Heart right ventricle (tissue), 16 donors: ENCODE measurements at places on chromosomes 5 and 9. TPM values are rescaled to one million over a fixed set of nuclear protein-coding genes. Genes with fewer than 3 reads are reported as not detected.

MARCHF11 gene
- total RNA-seq: 1.8 TPM

RAB3C gene
- total RNA-seq: 0.85 TPM

THBS4 gene
- total RNA-seq: 41.1 TPM

RNF183 gene
- not detected for total RNA-seq

PRRX2 gene
- total RNA-seq: 0.67 TPM

GRAMD2B gene
- total RNA-seq: 32.5 TPM

DCTN3 gene
- total RNA-seq: 128 TPM

RC3H2 gene
- total RNA-seq: 42.7 TPM

GMCL2 gene
- not detected for total RNA-seq

DNA sequence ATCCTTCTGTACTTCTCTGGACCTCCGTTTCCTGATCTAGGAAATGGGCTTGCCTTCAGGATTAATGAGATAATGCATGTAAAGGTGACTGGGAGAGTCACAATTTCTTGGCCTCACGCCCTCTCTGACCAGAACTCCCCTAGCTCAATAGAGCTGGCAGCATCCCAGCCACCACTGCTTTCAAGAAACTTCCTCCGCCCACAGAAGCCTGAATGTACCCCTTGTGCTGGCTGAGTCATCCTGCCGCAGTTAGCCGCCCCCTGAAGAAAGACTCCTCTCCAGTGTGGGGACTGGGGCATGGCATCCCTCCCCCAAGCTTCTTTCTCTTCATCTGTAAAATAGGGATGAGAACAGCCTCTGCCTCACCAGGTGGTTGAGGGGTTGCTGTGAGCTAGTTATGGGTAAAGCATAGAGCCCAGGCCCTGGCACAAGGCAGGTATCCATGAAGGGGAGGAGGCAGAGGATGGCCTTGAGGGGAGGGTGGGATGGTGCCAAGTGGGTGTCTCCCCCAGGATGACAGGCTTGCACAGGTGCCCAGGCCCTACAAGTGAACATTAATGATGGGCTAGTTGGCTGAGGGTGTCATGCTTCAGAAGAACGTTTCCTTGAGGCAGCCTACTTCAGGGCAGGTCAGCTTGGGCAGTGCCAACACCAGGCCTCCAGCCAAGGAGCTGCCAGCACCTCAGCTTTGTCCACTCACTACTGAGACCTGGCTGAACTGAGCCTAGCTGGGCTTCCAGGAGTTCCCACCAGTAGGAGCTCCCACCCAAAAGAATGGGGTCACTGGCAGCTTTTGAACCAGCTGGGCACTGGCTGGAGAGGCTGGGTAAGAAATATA is 3.4 kb downstream of the PDLIM4 start:
- H3K4me3 ChIP-seq: no peak overlapping the region
- H3K27me3 ChIP-seq: no peaks in the 10 kb centered on the region
- H3K4me1 ChIP-seq: peaks cover 78% of the 10 kb centered on the region
- H3K27ac ChIP-seq: peak overlapping the region; percentile 31
- no peaks in the 10 kb centered on the region for H3K36me3 ChIP-seq
- peak; percentile 74 for DNase-seq

GRCh38 chr5:58204966-58205365 is 254.9 kb downstream of the PLK2 start:
- H3K36me3 ChIP-seq: no peaks in the 10 kb centered on the region
- no peaks in the 10 kb centered on the region for H3K4me1 ChIP-seq
- H3K27me3 ChIP-seq: no peaks in the 10 kb centered on the region
- no peak for DNase-seq

DNA sequence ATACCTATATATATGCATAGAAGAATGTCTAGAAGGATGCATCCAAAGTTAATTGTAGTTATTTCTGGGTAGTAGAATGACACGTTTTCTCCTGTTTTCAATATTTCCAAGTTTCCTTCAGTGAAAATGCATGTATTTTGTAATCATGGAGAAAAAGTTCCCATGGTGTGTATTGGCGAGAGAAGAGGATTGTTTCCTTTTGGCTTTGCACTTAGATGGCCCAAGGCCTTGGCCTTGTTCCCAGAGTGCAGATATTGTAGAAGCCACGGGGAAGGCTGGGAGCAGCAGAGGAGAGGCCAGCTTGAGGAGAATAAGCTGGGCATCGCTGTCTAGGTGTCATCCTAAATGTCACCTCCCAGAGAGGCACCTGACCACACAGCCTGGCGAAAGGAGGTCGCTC is 44.0 kb downstream of the IRF1 start:
- H3K27me3 ChIP-seq: no peaks in the 10 kb centered on the region
- peaks cover 26% of the 10 kb centered on the region for H3K36me3 ChIP-seq
- DNase-seq: peak; percentile 88
- peaks cover 38% of the 10 kb centered on the region for H3K4me1 ChIP-seq
- no peak overlapping the region for H3K4me3 ChIP-seq

DNA sequence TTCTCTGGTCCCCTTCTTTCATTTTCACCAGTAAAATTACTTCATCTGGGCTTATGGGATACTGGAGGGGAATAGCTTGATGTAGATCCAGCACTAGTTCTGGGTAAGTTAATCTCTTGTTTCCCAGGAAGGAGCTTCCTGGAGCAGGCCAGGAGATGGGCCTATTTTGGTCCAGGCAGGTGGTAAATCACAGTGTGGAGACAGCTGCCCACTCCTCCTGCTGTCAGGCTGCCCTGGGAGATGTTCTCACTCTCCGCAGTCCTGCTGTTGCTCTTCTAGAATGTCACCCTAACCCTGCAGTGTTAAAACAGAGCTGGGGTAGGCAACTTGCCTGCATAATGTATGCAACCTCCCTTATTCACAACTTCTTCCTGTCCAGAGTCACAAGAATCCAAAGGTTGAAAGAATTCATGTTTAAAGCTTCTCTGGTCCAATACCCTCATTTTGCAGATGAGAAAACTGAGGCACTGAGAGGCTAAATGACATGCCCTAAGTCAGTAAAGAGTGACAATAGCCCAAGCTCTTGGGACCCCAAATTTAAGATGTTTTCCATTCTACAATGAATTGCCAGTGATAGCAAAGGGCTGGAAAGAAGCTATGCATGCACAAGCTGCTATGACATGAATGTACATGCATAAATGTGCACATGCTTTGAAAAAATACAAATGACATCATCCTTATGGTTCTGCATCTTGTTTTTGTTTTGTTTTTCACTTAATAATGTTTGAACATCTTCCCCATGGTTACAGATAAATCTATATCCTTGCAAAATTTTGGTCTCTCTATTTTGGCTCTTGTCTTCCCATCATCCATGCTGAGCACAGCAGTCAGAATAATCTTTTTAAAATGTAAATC is 71.8 kb upstream of the ADRA1B start:
- no peak overlapping the region for H3K27ac ChIP-seq
- no peaks in the 10 kb centered on the region for H3K27me3 ChIP-seq
- no peaks in the 10 kb centered on the region for H3K4me1 ChIP-seq

- no peaks in the 10 kb centered on the region for H3K27me3 ChIP-seq
- no peak overlapping the region for H3K4me3 ChIP-seq
- DNase-seq: no peak
- H3K4me1 ChIP-seq: no peaks in the 10 kb centered on the region
These were observed 287.8 kb downstream of the GAS1 start for GRCh38 chr9:86659413-86660046.

- no peak overlapping the region for H3K27ac ChIP-seq
- H3K36me3 ChIP-seq: no peaks in the 10 kb centered on the region
- no peaks in the 10 kb centered on the region for H3K27me3 ChIP-seq
- no peak for DNase-seq
These were observed 29.8 kb upstream of the ALDOB start for GRCh38 chr9:101465326-101465915.

GRCh38 chr5:140509898-140510297 is 37.6 kb upstream of the EIF4EBP3 start:
- DNase-seq: no peak
- H3K4me3 ChIP-seq: no peak overlapping the region
- H3K4me1 ChIP-seq: peaks cover 4% of the 10 kb centered on the region
- no peak overlapping the region for H3K27ac ChIP-seq
- H3K36me3 ChIP-seq: peaks cover 100% of the 10 kb centered on the region
- H3K27me3 ChIP-seq: no peaks in the 10 kb centered on the region

- peak; percentile 52 for DNase-seq
- H3K4me3 ChIP-seq: no peak within 1 kb of the TSS
- H3K27ac ChIP-seq: no peak within 1 kb of the TSS
- H3K4me1 ChIP-seq: peaks cover 36% of the 10 kb centered on the region
These were observed at the start of gene PCDHGB1 for GRCh38 chr5:141349917-141350619. PCDHGB1 (plus strand) TSS chr5:141350099; CDS start chr5:141350261, 162 bp downstream.

GRCh38 chr9:124006448-124007361 is 4.9 kb upstream of the LHX2 start:
- H3K27me3 ChIP-seq: peaks cover 100% of the 10 kb centered on the region
- no peak for DNase-seq
- H3K27ac ChIP-seq: no peak overlapping the region
- H3K4me3 ChIP-seq: no peak overlapping the region
- peaks cover 31% of the 10 kb centered on the region for H3K4me1 ChIP-seq

- no peak for DNase-seq
- H3K27me3 ChIP-seq: no peaks in the 10 kb centered on the region
- H3K4me3 ChIP-seq: no peak overlapping the region
- no peaks in the 10 kb centered on the region for H3K36me3 ChIP-seq
- no peak overlapping the region for H3K27ac ChIP-seq
These were observed 566.1 kb downstream of the ZNF608 start for GRCh38 chr5:124180299-124180874.

DNA sequence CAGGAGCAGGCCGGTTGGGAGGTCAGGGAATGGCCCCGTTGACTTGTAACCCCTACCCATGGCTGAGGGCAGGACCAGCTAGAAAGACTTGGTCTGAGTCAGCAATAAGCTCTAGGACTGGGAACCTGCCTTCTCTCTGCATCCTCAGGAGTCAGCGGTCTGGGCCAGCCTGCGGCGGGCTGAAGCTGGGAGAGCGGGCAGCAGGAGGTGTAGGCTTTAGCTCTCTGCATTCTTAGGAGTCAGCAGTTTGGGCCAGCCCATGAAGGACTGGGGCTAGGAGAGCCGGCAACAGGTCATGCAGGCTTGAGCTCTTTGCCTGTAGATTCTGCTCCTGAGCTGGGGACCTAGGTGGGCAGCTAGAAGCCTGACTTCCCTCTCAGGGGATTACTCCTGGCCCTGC is 6.4 kb upstream of the SMIM32 start:
- H3K27ac ChIP-seq: no peak overlapping the region
- no peaks in the 10 kb centered on the region for H3K4me1 ChIP-seq
- peaks cover 46% of the 10 kb centered on the region for H3K27me3 ChIP-seq

DNA sequence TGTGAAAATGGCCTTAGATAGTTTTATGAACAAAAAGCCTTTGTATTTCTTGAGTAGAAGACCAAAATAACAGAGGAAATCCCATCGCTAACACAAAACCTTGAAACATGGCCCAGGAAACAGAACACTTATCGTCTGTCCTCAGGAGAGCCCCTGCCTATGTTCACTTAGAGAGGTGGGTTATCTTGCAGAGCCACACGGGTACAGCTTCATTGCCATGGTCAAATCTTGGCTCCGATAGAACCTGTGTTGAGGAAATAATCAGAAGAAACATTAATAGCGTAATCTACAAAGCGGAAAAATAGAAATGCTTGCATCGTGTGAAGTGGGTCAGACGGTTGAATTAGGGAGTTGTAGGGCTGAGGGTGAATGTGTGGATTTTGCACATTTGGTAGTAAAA is 216.1 kb downstream of the MAST4 start:
- H3K4me3 ChIP-seq: no peak overlapping the region
- H3K27me3 ChIP-seq: no peaks in the 10 kb centered on the region
- DNase-seq: no peak
- peaks cover 4% of the 10 kb centered on the region for H3K4me1 ChIP-seq

DNA sequence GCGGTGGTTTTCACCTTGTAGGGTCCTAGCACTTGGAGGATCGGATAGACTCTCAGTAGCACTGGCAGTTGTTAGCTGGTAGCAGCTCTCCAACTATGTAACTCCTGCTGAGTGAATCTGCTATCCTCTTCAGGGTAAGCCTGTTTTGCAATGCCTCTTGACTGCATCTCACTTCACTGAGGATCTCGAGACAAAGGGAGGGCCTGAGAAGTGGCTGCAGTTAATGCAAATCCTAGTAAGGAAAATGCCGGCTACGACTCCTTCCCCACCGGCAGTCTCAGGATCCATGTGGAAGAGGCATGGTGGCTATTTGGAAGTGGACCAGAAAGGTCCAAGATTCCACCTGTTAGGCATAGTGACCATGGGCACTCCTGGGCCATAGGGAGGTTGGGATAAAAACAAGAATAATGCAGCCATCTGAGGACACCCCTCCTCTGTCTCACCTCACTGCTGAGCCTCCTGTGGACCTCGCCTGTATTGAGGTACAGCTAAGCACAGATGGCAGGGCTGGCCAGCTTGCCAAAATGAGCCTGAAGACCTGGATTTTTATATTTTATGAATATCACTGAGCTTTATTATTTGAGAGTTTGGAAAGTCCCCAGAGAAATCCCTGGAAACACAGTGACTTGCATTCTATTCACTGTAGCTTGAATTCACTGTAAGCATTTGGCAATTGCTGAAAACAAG is 146.0 kb downstream of the LIFR start:
- DNase-seq: no peak
- no peak overlapping the region for H3K27ac ChIP-seq
- H3K4me3 ChIP-seq: no peak overlapping the region
- peaks cover 12% of the 10 kb centered on the region for H3K27me3 ChIP-seq
- no peaks in the 10 kb centered on the region for H3K4me1 ChIP-seq

- DNase-seq: peak; percentile 21
- no peaks in the 10 kb centered on the region for H3K27me3 ChIP-seq
- H3K36me3 ChIP-seq: no peaks in the 10 kb centered on the region
- H3K27ac ChIP-seq: no peak overlapping the region
- H3K4me3 ChIP-seq: no peak overlapping the region
These were observed 294.8 kb upstream of the KLF4 start for GRCh38 chr9:107784235-107784958.

GRCh38 chr5:171143171-171143570 is 165.9 kb upstream of the TLX3 start:
- H3K4me1 ChIP-seq: no peaks in the 10 kb centered on the region
- H3K36me3 ChIP-seq: no peaks in the 10 kb centered on the region
- no peak for DNase-seq
- H3K4me3 ChIP-seq: no peak overlapping the region
- H3K27me3 ChIP-seq: no peaks in the 10 kb centered on the region

GRCh38 chr5:137304226-137304874 is 194.8 kb downstream of the SPOCK1 start:
- DNase-seq: peak; percentile 38
- H3K36me3 ChIP-seq: no peaks in the 10 kb centered on the region
- no peak overlapping the region for H3K27ac ChIP-seq
- H3K27me3 ChIP-seq: no peaks in the 10 kb centered on the region
- H3K4me3 ChIP-seq: no peak overlapping the region

DNA sequence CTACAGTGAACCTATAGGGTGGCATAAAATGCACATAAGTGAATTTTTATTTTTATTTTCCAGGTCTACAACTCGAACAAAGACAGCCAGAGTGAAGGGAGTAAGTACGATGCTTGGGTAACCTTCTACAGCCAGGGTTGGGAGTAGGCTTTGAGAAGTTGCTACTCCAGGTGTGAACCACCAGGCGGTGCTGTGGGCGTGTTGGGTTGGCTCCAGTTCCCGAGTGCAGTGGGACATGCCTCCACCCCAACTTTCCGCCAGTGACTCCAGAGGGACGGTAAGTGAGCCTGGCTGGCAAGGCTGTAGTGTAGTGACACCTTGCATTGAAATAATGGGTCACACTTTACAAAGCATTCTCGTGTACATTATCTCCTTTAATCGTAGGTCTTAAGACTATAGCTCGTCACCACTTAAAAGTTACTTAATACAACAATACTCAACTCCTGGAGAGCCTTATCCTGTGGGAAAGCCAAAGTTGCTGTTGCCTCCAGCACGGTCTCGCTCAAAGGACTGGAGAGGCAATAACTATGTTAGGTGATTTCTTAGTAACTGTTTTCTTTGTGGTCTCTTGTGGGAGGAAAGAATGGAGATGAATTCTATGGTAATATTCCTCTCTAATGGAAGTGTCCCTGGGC is 244.0 kb downstream of the ARHGAP26 start:
- no peaks in the 10 kb centered on the region for H3K27me3 ChIP-seq
- H3K27ac ChIP-seq: no peak overlapping the region
- H3K4me3 ChIP-seq: no peak overlapping the region
- H3K36me3 ChIP-seq: peaks cover 25% of the 10 kb centered on the region
